Heart left ventricle (tissue), 16 donors: ENCODE measurements at places on chromosomes 11 and 22. TPM values are rescaled to one million over a fixed set of nuclear protein-coding genes. Genes with fewer than 3 reads are reported as not detected.

DNA sequence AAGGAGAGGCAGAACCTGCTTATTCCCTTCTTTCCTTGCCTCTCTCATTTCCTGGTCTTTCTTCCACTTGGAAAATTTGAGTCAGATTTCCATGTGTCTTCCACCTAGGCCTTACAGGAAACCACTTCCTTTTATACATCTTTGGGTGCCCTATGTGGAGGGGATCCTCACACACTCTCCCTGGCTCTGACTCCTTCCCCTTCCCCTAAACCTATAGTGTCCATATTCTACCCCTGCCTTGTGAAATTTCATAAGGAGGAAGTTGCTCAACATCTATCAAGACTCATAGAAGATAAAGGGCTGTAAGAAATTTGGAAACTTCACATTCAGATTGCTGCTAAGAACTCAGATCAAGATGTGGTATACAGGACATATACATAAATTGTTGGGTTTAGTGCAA is 20.4 kb downstream of the TUG1 start:
- DNase-seq = no peak
- no peaks in the 10 kb centered on the region for H3K4me1 ChIP-seq
- H3K36me3 ChIP-seq = no peaks in the 10 kb centered on the region
- H3K4me3 ChIP-seq = no peak overlapping the region

The HTR3B gene
- total RNA-seq = not detected

- H3K36me3 ChIP-seq = no peaks in the 10 kb centered on the region
- no peaks in the 10 kb centered on the region for H3K27me3 ChIP-seq
These were observed 30.1 kb upstream of the ANO5 start for GRCh38 chr11:22162756-22163155.

DNA sequence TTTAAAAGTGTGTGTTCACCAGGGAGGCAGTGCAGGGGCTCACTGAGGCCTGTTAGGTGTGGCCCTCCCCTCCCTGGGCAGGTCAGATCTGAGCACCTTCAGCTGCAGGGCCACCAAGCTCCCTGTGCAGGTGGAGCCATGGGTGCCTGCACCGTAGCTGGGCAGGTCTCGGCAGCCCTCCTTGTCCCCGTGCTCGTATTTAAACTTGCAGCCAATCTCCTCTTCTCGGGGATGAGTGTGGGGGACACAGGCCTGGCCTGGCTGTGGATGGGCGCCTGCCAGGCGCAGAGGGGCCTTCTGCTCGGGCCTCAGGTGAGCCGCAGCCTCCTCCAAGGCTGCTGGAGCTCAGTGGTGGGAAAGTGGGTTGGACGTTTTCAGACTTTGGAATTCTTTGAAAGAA is 19.1 kb downstream of the PHRF1 start:
- no peaks in the 10 kb centered on the region for H3K27me3 ChIP-seq
- H3K36me3 ChIP-seq = peaks cover 98% of the 10 kb centered on the region
- H3K4me3 ChIP-seq = no peak overlapping the region

DNA sequence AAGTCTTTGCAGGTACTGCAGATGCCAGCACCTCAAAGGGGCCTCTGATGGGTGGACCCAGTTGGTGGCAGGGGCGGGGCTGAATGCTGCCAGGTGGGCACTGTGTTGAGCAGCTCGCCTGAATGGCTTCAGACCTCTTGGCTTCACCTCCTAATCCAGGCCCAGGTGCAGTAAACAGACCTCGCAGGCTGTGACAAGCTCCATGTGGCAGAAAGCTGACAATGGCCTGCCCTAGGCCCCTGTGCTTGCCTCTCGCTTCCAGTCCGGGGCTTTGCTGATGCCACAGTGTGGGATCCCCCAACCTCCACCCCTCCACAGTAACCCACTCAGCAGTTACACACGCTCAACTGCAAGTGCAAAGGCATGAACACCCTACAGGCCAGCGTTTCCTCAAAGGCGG is 9.4 kb downstream of the IGLL1 start:
- H3K4me3 ChIP-seq = no peak overlapping the region
- H3K27me3 ChIP-seq = peaks cover 4% of the 10 kb centered on the region
- H3K4me1 ChIP-seq = peaks cover 10% of the 10 kb centered on the region

DNA sequence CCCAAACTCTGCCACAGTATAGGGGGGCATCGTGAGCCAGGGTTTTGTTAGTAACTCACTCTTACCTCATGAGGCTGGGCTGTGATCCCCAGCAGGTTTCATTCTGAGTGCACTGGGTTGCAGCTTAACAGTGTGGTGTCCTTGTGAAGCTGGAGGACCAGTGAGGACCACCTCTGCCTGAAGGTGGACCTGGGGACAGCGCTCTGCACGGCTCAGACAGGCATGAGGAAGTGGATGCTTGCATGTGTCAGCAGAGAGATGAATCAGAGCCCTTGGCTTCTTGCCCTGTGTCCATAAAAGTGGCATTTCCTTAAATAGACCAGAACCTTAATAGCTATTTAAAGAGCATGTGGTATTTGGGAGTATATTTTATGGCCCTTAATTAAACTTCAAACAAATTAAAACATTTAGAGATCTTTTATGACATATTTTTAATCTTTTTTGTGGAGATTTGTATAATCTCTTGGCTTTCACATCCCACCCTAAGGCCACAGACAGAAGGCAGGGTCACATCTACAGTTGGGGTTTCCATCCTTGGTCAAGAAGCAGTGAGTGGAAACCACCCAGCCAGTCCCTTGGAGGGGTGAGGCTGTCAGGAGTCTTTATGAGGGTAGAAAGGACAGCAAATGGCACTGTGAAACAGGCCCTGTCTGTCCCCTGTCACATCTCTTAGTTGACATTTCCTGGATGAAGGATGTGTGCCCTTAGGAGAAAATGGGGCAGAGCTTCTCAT is 24.8 kb upstream of the ADORA2A start:
- DNase-seq = peak; percentile 85
- no peak overlapping the region for H3K4me3 ChIP-seq
- no peaks in the 10 kb centered on the region for H3K36me3 ChIP-seq
- no peaks in the 10 kb centered on the region for H3K4me1 ChIP-seq
- H3K27ac ChIP-seq = peak overlapping the region; percentile 87

GRCh38 chr11:34135439-34135838 is 30.0 kb downstream of the NAT10 start:
- H3K4me1 ChIP-seq = peaks cover 5% of the 10 kb centered on the region
- H3K36me3 ChIP-seq = peaks cover 100% of the 10 kb centered on the region
- H3K4me3 ChIP-seq = no peak overlapping the region

DNA sequence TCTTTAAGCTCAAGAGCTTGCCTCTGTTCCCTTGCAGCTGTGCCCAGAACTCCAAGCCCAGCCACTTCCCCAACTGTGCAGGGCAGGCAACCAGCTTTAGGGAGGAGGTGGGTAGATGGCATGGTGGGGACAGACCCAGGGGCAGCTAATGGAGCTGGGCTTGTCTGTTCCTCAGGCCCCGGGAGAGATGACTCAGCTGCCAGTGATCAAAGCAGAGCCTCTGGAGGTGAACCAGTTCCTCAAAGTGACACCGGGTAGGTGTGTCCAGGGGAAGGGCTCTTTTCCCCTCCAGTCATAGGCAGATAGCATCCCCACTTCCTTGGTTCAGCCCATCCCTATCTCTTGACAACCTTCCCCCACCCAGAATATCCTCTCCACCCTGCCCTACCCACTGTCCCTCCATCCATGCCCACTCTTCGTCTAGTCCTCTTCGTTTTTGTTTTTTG is 32.4 kb downstream of the CREB3L1 start:
- H3K4me1 ChIP-seq = no peaks in the 10 kb centered on the region
- peaks cover 22% of the 10 kb centered on the region for H3K36me3 ChIP-seq
- H3K27me3 ChIP-seq = no peaks in the 10 kb centered on the region
- no peak overlapping the region for H3K4me3 ChIP-seq
- H3K27ac ChIP-seq = no peak overlapping the region

GRCh38 chr22:37552524-37553163 is 7.6 kb upstream of the CDC42EP1 start:
- peak; percentile 78 for DNase-seq
- no peak overlapping the region for H3K4me3 ChIP-seq
- H3K27me3 ChIP-seq = no peaks in the 10 kb centered on the region
- no peaks in the 10 kb centered on the region for H3K36me3 ChIP-seq
- peaks cover 63% of the 10 kb centered on the region for H3K4me1 ChIP-seq

GRCh38 chr11:47239852-47240251 is 8.8 kb downstream of the ACP2 start:
- DNase-seq = no peak
- H3K27me3 ChIP-seq = no peaks in the 10 kb centered on the region
- H3K27ac ChIP-seq = peak overlapping the region; percentile 9
- peaks cover 3% of the 10 kb centered on the region for H3K4me1 ChIP-seq

- peaks cover 6% of the 10 kb centered on the region for H3K4me1 ChIP-seq
- no peak for DNase-seq
- H3K4me3 ChIP-seq = no peak overlapping the region
These were observed 183.9 kb downstream of the DBX1 start for GRCh38 chr11:19976281-19976941.

GRCh38 chr11:44863231-44863630 is 87.5 kb downstream of the TP53I11 start:
- peaks cover 30% of the 10 kb centered on the region for H3K4me1 ChIP-seq
- no peak overlapping the region for H3K4me3 ChIP-seq
- DNase-seq = no peak
- no peaks in the 10 kb centered on the region for H3K27me3 ChIP-seq
- peaks cover 5% of the 10 kb centered on the region for H3K36me3 ChIP-seq
- peak overlapping the region; percentile 75 for H3K27ac ChIP-seq

The XKR3 gene
- not detected for total RNA-seq

DNA sequence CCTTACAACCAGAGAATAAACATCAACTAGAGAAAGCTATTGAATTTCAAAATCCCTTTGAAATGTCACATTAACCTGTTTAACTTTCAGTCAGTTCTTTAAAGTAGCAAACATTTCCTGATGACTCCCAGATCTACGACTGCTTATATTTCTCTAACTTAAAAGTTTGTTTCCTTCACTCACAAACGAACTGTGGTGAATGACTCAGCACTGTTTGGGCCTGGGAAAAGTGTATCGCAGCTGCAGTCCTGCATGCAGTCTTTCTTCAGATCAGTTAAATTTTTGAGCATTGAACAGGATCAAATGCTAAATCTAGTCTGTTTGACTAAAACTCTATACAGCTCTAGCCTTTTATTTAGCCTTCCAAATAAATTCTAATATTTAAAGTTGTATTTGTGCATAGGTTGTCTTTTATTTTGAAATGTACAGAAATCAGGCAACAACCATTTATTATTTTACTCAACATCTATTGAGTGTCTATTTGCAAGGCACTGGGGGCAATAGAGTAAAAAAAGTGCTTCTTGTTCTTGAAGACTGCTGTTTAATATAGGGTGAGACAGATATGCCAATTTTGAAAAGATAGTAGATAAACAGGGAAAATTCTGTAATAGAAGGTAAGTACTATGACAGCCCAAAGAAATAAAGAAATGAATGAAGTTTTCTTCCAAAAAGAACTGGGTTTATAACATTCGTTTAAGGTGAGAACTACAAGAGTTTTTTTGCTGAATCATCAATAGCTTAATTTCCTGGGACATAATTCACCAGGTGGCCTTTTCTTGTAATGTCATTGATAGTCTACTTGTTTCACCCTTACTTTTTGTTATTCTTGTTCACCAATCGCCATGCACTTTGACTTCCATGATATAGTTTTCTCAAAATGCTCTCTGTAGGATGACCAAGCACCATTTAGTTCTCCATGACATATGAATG is 235.4 kb downstream of the METTL15 start:
- H3K27me3 ChIP-seq = no peaks in the 10 kb centered on the region
- H3K36me3 ChIP-seq = no peaks in the 10 kb centered on the region
- no peak for DNase-seq
- H3K27ac ChIP-seq = no peak overlapping the region
- H3K4me1 ChIP-seq = no peaks in the 10 kb centered on the region
- no peak overlapping the region for H3K4me3 ChIP-seq
